Left renal cortex interstitium (tissue), 4 donors: ENCODE measurements at places on chromosomes 3 and 15.

GRCh38 chr3:64815789-64816188 is 128.0 kb upstream of the ADAMTS9 start:
- no peak for DNase-seq

GRCh38 chr3:135460273-135460672 is 505.3 kb upstream of the PPP2R3A start:
- no peak for DNase-seq

DNA sequence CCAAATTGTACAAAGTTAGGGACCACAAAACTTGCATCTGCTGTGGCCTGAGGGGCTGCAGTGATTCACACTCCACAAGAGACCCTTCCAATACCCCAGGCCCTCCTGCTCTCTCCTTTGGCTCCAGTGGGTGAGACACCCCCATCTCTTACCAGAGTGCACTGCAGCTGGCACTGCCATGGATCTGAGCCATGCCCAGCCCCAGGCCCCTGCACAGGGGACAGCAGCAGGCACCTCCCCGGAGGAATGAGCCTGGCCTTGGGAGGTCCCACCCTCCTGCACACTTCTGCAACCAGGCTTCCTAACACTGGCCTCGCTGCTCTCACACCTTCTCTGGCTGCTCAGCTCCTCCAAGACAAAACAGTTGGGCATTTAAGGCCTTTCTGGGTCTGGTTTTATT is 16.3 kb upstream of the TSPAN3 start:
- no peak for DNase-seq

DNA sequence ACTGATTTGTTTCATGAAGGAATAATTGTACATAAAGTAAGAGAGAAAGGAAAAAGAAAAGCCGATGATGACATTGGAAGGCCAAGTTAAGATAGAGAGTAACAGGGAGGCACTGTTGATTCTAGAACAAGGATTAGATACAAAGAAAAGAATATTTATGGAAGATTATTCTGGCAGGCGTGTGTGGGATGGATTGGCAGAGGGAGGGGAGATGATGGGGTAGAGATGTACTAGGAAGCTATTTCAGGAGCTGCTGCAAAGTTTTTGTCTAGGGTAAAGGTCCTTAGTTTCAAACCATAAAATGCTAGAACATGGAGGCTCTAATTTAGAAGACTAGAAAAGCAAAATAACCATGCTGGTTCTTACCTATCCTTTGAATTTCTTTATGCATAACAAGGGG is 280.0 kb upstream of the LRRN1 start:
- DNase-seq: no peak
